ENCODE measurements at places on chromosomes 11 and 22.
A peak's percentile ranks its signal among the peaks of the same experiment; 100 is the strongest.

GRCh38 chr11:65491614-65492386, 7.0 kb upstream of the MALAT1 start:
- H3K27me3 ChIP-seq = no peaks in the 10 kb centered on the region
- no peaks in the 10 kb centered on the region for H3K36me3 ChIP-seq
- H3K4me1 ChIP-seq = peaks cover 40% of the 10 kb centered on the region
- DNase-seq = no peak
- H3K4me3 ChIP-seq = no peak overlapping the region

DNA sequence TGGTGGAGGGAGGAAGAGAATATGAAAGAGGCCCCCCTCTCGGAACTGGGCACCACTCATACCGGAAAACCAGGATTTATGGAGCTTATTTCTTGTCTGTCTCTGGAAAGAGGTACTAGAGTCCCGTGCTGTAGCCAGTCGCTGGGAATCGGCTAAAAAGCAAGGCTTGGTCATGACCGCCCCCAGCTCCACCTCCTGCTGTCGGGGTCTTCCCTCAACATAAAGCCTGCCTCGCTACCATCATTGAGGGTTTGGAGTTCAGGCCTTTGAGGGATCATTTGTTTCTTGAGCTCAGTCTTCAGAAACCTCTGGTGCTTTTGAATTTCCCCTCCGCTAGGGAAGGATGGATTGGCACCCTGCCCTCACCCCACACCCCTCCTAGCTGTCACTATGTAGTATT, 97.1 kb downstream of the TSPAN18 start:
- H3K4me1 ChIP-seq = no peaks in the 10 kb centered on the region
- no peaks in the 10 kb centered on the region for H3K36me3 ChIP-seq
- peaks cover 2% of the 10 kb centered on the region for H3K27me3 ChIP-seq
- no peak overlapping the region for H3K4me3 ChIP-seq
- H3K27ac ChIP-seq = no peak overlapping the region
- DNase-seq = no peak

DNA sequence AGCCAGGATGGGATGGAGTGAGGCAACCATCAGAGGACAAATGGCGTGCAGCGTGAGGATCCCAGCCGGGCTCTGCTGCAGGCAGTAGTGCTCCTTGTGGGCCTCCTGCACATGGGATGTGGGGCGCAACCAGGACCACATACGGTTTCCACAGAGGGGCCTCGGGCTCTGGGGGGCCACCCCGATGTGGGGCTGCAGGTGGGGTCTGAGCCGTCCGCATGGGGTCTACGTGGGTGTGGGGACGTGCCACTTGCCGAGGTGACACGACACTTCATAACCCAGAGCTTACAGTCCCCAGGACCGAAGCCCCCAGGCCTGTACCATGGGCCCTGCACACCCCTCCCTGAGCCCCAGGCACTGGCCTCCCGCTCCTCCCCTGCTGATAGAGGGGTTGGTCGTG, 10.8 kb downstream of the TTLL8 start:
- H3K36me3 ChIP-seq = no peaks in the 10 kb centered on the region
- peaks cover 23% of the 10 kb centered on the region for H3K27me3 ChIP-seq

- no peak for DNase-seq
- H3K27ac ChIP-seq = no peak overlapping the region
- H3K4me3 ChIP-seq = no peak overlapping the region
Observed at GRCh38 chr11:61639816-61640443, 40.3 kb upstream of the DAGLA start.

GRCh38 chr11:119000906-119001305, 3.0 kb downstream of the CENATAC start:
- H3K36me3 ChIP-seq = peaks cover 37% of the 10 kb centered on the region
- H3K27ac ChIP-seq = peak overlapping the region; percentile 43
- H3K4me1 ChIP-seq = peaks cover 37% of the 10 kb centered on the region
- no peak for DNase-seq
- H3K27me3 ChIP-seq = no peaks in the 10 kb centered on the region
